ENCODE measurements at places on chromosomes 11 and 22.
A peak's percentile ranks its signal among the peaks of the same experiment; 100 is the strongest.

- no peak for DNase-seq
These were observed 79.1 kb upstream of the KCNQ1OT1 start for GRCh38 chr11:2778630-2779498.

DNA sequence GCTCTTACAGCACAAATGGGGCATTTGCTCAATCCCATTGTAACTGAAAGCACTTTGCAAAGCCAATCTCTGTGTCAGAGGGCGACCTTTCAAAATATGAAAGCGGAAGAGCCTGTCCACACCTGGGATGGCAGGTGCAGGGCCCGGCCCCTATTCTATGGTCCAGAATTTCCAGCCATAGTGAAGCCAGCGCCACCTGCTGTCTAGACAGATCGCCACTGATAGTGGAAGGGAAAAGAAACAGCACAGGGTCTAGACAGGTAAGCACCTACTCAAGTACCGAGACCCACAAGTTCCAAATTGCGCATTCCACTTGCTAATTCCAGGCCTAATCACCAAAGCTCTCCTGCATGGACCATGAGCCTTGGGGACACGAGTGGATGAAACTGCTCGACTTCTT lies 141.4 kb downstream of the NTM start:
- DNase-seq = no peak

DNA sequence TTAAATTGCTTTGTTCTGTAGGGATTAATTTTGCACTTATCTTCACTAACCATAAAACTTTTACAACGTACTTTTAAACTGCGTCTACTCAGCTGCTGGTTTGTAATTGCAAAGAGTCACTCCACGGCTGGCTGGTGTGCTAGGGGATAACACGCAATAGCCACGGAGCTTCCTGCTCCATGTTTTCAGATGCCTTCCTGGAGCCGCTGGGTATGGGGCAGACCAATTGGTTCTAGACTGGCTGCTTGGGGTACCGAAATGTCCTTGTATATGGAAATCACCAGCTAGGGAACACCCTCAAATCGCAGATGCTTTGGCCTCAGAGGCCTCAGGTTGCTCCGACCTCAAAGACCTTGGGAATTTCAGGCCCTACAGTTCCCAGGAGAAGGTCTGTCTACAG lies 3.8 kb upstream of the CSNK2A3 start:
- no peak for DNase-seq

DNA sequence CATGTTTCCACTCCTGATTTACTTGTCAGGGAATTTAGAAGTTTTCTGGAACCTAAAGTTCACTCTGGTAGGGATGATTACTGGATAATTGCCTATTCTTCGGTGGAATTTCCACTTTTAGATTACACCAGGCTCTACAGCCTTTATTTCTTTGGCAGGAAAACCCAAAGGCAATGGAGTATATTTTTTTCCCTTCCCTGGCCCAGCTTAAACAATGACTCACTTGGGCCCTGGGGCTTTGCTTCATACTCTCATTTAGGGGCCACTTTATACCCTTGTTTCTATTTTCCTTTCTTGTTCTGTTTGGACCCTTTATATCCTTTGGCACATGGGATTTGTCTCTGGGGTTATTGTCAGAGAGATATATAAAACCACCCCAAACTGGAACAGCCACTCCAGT lies 114.7 kb downstream of the CSTPP1 start:
- DNase-seq = no peak

DNA sequence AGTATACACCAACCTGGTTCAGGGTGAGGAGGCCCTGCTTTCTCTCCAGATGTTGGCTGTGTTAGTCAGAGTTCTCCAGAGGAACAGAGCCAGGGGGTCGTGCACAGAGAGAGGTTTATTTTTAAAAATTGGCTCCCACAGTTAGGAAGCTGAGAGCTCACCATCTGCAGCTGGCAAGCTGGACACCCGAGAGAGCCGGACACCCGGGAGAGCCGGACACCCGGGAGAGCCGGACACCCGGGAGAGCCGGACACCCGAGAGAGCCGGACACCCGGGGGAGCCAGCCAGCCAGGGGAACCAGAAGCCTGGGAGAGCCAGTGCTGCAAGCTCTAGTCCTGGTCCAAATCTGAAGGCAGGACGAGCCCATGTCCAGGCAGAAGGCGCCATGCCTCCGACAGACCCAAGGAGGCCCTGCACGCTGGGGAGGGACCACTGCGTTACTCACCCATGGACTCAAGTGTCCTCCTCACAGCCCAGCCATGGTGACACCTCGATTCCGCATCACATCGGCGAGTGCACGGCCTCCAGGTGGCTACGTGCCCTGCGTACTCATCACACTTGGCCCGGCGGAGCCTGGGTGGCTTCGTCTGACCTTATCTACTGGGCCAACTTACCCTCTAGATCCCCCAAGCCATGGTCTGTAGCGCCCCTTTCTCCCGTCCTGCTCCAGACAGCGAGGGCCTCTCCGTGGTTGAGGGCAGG lies 99.0 kb downstream of the BRD1 start:
- DNase-seq = no peak

DNA sequence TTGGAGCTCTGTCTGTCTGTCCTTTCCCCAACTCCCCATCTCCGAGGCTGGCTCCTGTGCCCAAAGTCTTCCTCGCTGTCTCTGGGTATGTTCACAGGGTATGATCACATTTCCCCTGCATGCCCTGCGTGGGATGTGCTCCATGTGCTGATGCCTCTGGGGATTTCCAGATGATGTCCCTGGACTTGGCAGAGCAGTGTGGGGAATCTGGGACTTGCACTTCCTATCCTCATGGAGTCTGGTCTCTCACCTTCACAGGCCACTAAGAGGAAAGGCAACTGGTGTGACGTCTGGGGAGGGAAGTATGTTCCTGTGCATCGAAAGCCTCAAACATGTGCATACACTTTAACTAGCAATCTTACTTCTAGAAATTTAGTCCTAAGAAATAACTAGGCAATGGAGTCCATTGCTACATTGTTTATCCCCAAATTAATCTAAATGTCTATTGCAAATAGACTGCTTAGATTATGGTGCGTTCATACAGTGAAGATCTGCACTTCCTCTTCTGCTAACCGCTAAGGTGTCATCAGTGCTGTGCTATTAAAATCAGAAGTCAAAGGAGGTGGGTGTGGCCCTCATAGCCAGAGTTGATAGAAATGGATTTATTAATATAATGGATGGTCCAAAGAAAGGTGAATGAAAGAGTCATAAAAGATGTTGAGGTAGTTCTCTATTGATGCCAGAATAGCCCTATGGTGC lies 20.8 kb downstream of the TIMP3 start:
- no peak for DNase-seq

DNA sequence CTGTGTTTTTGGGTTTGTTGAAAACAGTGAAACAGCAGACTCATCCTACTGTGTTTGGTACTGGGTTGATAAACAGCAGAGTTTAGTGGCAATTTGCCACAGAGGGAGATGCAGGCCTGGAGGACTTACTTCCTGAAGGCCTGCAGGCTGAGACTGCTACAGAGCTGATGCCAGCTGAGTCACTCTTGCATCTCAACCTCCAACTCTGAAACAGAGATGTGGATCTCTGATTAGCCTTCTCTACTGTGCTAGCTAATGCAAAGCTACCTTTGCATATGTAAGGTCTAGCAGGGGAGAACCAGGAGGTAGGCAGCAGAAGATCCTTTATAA lies 14.3 kb downstream of the ATP5MG start:
- peak; percentile 47 for DNase-seq

DNA sequence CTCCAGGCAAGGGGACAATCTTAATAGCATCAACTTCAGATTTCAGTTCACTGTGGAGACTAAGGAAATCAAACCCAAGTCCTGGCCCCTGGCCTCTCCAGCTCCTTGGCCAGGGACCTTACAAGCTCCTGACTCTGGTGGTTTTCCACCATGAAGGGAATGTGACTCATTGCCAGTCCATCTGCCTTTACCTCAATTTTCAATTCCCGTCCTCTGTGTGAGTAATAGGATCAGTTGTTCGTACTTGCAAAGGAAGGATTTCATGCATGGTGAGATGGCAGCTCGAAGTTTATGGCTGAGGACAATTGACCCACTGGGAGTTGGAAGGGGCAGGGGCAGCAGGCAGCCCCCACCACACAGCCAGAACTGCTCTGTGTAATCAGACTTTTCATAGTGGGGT lies 42.5 kb downstream of the INSC start:
- no peak for DNase-seq

- no peak for DNase-seq
These were observed 46.7 kb upstream of the RAB1B start for GRCh38 chr11:66221726-66222236.

GRCh38 chr11:122146475-122146874 lies 30.5 kb upstream of the BLID start:
- DNase-seq = no peak

DNA sequence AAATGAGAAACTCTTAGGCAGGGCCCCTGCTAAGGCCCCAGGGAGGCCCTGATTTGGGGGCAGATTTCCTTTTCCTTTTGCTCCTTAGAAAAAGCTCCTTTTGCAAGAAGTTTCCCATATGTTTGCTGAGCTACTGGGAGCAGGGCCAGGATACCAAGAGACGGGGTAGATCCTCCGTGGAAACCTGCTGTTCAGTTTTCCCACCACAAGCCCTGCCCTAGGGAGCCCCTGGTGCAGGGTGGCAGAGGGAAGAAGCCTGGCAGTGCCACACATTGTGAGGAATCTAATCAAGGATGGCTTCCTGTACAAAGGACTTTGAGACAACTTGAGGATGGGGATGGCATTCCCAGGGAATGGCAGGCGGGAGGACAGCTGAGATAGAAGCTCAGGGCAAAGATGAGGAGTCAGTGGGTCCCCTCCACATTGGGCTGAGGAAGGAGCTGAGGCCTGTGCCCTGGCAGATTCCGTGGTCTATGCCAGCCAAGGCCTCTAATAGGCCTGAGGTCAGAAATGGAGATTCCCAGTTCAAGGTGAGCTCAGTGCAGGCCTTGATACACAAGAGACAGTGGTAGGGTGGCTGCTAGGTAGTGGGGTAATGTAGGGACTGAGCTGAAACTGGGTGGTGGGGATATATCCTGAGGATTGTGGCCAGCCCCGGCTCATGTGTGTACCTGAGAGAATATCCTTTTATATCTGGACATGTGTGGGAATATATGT lies 15.0 kb downstream of the TUB start:
- no peak for DNase-seq

GRCh38 chr22:47043835-47044721 lies 281.6 kb downstream of the TBC1D22A start:
- DNase-seq = no peak

- DNase-seq = no peak
These were observed 4.4 kb downstream of the UBASH3B start for GRCh38 chr11:122659676-122660554.

DNA sequence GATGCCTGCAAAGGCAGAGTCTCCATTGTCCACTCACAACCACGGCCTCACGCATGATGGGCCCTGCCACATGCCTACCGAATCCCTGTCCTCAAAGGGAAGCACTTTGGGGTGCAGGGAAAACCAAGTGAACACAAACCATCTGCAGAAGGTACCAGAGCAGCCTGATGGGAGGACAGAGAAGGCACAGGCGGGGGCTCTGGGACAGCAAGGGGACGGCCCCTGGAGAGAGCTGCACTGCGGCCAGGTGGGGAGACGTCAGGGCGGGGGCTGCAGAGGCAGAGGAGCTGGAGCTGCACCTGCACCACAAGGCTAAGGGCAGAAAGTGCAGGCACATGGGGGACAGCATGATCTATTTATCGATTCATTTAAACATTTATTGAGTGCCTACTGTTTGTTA lies 1056.0 kb downstream of the TBC1D22A start:
- no peak for DNase-seq

- DNase-seq = no peak
These were observed 125.7 kb upstream of the DDI1 start for GRCh38 chr11:103910721-103911120.

- DNase-seq = no peak
These were observed 53.0 kb downstream of the GRAMD1B start for GRCh38 chr11:123483058-123483457.

DNA sequence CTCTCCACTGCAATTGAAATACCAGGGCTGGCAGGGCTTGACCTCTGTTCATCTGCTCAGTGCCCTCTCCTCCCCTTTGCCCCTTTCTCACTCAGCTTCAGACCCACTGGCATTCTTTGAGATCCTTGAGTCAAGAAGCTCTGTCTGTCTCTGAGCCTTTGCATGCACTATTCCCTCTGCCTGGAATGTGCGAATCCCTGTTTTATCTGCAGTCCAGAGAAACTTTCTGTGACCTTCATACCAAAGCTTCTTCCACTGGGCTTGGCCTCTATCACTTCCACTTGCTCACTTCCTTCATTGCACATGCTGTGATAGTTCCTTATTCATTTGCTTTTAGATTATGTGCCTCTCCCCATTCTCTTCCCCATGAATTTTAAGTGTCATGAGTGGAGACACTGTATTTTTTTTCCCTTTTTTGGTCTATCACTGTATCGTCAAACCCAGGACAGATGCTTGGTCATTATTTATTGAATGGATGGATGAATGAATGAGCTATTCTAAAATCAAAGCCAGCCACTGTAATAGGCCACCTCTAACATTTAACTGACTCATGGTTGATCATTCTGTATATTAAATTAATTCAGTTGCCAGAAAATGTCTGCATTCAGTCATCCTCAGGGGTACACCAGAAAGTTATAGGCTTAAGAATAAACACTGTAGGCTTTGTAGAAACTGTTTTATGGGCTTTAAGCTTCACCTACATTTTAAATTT lies 88.7 kb upstream of the TIMP3 start:
- no peak for DNase-seq

- no peak for DNase-seq
These were observed 526 bp downstream of the C1QTNF6 start for GRCh38 chr22:37187552-37187890.

GRCh38 chr11:93623920-93624319 lies 37.6 kb upstream of the CEP295 start:
- DNase-seq = no peak

GRCh38 chr11:27786331-27786730 lies 86.1 kb upstream of the BDNF start:
- DNase-seq = no peak

GRCh38 chr22:20396639-20397038 lies 2.7 kb downstream of the ZNF74 start:
- no peak for DNase-seq

GRCh38 chr22:40953471-40953870 lies 2.3 kb downstream of the RBX1 start:
- no peak for DNase-seq

DNA sequence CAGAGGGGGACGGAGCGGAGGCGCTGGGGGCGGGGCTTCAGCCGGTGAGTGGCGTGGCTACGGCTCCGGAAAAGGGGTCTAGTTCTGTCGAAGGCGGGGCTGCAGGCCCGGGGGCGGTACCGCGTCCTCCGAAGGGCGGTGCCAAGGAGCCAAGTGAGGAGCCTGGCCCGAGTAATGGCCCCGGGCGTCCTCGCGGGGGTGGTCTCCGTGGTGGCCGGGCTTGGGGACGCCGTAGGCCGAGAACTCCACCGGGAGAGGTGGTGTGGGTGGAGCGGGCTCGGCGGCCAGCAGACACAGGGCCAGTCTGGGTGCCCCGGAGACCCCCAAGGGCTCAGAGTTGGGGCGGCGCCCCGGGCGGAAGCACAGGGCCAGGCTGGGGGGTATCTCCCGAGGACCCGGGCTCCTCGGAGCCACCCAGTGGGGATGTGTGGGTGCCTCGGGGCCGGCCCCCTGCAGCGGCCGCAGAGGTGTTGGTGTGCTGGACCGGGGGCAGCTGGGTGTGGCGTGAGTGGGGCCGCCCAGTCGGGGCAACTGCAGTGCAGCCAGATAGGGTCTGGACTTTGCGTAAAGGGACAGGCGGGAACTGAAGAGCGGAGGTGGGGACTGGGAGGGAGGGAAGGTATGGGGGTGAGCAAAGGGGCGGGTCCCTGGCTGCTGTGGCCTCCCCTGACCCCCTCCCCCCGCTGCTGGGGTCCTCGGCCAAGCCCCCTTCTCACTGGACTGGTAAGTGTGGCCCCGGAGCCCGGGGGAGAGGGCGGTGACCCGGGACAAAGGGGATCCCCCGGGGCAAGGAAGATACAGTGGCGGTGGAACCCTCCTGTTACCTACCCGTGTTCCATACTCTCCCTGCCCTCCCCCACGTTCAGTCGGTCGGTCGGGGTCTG lies 838 bp downstream of the FKBP2 start:
- DNase-seq = peak; percentile 59

Data from T1000 (cell line).